ENCODE measurements at places on chromosomes 5 and 9. TPM values are rescaled to one million over a fixed set of nuclear protein-coding genes. Genes with fewer than 3 reads are reported as not detected.

The POLK gene
- total RNA-seq: 41.2 TPM

The PIP5K1B gene
- total RNA-seq: 14.3 TPM

The COL5A1 gene
- total RNA-seq: 25.1 TPM

The CBY3 gene
- not detected for total RNA-seq

The TERT gene
- total RNA-seq: not detected

The KIF12 gene
- 0.19 TPM for total RNA-seq

The OCLN gene
- 2.2 TPM for total RNA-seq

The SOHLH1 gene
- not detected for total RNA-seq

The RAB3C gene
- total RNA-seq: 5.5 TPM

The ANAPC2 gene
- total RNA-seq: 27.0 TPM

The IL9 gene
- not detected for total RNA-seq

The CCNI2 gene
- 0.12 TPM for total RNA-seq

The RANBP3L gene
- total RNA-seq: 10.6 TPM

The ADAM19 gene
- 16.0 TPM for total RNA-seq

The SLC45A2 gene
- 0.19 TPM for total RNA-seq

The OSMR gene
- total RNA-seq: 51.7 TPM

The CKMT2 gene
- total RNA-seq: 9.1 TPM

The ARRDC1 gene
- total RNA-seq: 28.7 TPM

Measured in omental fat pad (tissue), 4 donors.